Astrocyte (in vitro differentiated cells and primary cell): ENCODE measurements at places on chromosomes 5 and 9.
A peak's percentile ranks its signal among the peaks of the same experiment; 100 is the strongest.

GRCh38 chr9:107243742-107244141 lies 39.3 kb upstream of the RAD23B start:
- DNase-seq, result peak; percentile 94

DNA sequence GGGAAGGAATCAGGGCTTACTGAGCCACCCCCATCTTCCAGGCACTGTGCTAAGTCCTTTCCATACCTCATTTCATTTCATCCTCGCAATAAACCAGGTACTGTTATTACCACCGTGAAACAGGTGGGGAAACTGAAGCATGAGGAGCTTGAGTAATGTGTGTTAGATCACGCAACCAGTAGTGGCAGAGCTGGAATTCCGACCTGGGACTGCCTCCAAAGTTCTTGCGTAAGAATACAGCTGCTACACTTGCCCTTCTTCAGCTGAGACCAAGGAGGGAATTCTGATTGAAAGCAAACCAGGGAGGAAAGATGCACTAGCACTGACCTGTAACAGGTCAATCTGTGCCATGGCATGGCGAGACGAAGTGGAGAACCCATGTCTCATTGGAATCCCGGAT lies 113.4 kb upstream of the MSX2 start:
- peak; percentile 59 for DNase-seq

DNA sequence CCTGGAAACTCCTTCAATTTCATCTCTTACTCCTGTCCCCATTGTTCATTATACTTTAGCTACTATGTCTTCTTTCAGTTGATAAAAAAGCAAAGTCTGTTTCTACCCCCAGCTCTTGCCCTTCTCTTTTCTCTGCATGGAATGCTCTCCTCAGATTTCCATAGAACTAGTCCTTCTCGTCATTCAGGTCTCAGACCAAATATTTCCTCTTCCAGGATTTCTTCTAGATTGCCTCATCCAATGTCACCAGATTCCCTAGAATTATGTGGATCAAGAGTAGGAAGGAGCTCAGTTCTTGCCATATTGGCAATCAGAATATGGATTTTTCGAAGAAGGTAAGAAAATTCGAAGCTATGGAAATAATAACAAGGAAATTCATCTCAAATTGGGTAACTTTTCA lies 176.1 kb downstream of the GABRG2 start:
- no peak for DNase-seq

- DNase-seq, result peak; percentile 81
Observed at GRCh38 chr9:122912964-122913673, at the start of gene ZBTB6. Gene ZBTB6, minus strand, starts transcription at chr9:122913323. Its CDS starts 1,251 bp downstream, at chr9:122912072.

DNA sequence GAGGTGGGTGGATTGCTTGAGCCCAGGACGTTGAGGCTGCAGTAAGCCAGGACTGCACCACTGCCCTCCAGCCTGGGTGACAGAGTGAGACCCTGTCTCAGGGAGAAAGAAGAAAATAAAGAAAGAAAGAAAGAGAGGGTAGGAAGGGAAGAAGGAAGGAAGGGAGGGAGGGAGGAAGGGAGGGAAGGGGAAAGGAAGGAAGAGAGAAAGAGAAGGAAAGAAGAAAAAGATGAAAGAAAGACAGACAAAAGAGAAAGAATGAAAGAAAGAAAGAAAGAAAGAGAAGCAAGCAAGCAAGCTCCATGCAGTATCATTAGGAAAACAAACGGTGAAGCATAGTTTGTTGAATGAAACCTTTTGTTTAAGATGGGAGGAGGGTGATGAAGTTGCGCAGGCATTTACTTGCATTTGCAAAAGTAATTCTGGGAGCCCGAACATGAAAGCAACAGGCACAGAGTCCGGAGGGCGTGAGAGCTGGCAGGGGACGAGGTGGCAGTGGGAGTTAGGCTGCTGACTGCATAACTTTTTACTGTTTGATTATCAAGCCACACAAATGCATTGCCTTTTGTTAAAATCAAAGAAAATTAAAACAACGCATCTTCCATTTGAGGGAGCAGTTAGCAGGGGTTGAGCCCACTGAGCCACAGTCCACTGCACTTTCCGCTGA lies 26.0 kb upstream of the CEP72 start:
- DNase-seq, result no peak

DNA sequence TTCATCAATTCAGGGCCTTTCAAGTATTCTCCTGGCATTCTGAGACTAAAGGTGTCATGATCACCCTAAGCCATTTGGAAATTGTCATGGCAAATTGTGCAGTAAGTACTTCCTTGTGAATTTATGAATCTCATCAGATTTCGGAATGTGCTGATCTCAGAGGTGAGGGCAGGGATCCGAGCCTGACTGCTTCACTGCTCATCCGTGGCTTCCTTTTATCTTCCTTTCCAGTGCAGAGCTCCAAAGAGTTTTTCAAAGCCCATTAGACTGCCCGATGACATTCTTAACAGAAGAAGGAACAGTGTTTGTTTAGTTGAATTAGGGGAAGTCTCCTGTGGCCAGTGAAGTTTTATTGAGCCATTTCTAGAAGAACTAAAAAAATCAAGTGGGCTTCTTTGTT lies 182.8 kb upstream of the GDNF start:
- DNase-seq, result no peak

- DNase-seq, result no peak
Observed at GRCh38 chr9:134635351-134636148, 6.1 kb upstream of the COL5A1 start.

- no peak for DNase-seq
Observed at GRCh38 chr9:136640171-136641111, 22.3 kb upstream of the EGFL7 start.

- peak; percentile 96 for DNase-seq
Observed at GRCh38 chr9:92562461-92562967, 26.7 kb upstream of the ECM2 start.

DNA sequence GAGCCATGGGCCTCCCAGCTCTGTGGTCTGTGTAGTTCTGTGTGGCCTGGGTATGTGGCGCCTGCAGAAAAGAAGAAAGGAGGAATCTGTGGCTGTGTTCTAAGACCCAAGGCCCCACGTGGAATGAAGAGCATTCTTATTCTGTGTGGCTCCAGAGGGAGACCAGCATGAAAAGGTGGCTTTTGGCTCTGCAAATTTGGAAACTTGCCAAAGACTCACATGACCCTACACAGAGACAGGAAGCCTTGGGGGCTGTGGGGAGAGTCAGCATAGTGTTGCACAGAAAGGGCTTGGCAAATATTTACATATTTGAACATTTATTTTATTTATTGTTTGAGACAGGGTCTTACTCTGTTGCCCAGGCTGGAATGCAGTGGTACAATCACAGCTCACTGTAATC lies 193.3 kb downstream of the TMEM38B start:
- no peak for DNase-seq

- no peak for DNase-seq
Observed at GRCh38 chr5:141850244-141850768, 27.9 kb downstream of the PCDH1 start.

DNA sequence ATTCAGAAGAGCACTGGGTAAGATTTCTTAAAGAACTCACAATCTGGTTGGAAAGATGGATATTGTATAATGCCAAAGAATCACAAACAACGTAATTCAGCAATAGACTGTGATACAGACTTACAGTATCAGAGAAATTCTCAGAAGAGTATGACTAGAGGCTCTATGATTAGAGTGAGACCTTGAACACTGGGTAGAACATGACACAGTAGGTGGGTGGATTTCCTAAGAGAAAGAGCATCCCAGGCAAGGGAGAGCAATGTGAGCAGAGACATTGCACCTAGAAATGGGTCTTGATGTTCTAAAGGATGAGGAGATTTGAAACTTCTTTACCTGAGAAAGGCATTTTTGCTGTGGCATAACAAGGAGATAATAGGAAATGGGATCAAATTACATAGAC lies 27.3 kb upstream of the CAST start:
- no peak for DNase-seq

- no peak for DNase-seq
Observed at GRCh38 chr5:145557345-145557744, 277.8 kb downstream of the PRELID2 start.
